Glomerular endothelial cell (primary cell): ENCODE measurements at places on chromosomes 13 and 19. TPM values are rescaled to one million over a fixed set of nuclear protein-coding genes. Genes with fewer than 3 reads are reported as not detected.

GRCh38 chr13:73937441-73937840 is 196.8 kb downstream of the KLF12 start:
- DNase-seq = no peak

DNA sequence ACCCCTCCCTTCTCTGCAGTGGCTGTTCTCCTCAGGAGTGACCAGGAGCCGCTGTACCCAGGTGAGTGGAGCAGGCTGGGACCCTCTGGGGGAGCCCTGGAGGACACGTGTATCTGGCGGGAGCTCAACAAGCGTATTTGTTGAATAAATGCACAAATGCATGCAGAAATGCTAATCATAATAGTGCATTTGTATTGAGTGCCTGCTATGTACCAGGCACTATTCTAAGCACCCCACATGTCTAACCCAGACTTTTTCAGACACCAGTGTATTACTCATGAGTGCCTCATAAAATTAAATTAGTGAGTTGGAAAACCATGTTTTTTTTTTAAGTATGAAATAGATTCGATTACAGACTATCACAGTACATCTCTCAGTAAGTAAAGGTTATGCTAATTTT is 7.9 kb downstream of the HPN start:
- no peak for DNase-seq

GRCh38 chr13:44710576-44710975 is 134.4 kb upstream of the TSC22D1 start:
- DNase-seq = peak; percentile 77

DNA sequence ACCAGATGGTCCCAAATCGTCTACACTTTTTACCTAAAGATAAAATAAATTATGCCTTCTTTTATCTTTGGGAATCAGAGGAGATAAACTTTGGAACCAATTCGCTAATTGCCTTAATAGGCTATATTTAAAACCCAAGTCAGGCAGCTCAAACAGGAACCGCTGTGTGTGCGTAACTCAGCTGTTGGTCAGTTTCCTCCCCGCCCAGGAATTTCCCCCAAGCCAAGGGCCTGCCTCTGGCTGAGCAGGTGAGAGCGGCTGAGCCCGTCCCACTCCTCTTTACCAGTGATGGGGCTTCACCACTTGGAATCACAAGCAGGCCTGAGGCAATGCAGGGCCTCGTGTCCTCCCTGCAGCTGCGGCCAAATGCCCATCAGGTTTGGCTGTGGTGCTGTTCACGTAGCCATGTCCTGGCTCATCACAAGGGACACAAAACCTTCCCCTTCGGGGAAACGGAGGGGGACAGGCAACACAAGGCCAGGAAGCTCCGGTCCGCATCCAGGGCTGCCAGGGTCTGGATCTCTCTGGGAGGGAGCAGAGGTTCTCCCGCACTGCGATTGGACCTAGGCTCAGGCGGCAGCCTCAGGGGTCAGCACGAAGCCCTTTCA is 503 bp upstream of the SLC7A9 start:
- DNase-seq = no peak

DNA sequence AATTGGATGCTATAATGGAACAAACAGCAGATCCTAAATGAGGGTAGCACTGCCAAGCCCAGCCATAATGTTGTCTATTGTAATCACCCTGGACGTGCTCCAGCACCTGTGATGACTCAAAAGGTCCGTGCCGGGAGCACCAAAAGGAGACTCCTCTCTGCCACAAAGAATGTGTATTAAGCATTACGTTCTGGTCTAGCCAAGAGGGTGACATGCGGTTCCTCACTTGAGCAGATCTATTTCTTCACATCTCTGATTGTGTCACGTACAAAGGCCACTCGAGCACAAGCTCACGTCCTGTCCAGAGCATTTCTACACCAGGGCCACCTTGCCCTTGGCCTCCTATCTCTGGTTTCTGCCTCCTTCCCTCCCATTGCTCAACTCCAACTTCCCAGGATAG is 219.9 kb upstream of the IRS2 start:
- DNase-seq = no peak

GRCh38 chr19:10655457-10656312 is 1.5 kb downstream of the ILF3 start:
- DNase-seq = no peak

GRCh38 chr13:43285933-43286597 is 262.7 kb downstream of the DNAJC15 start:
- DNase-seq = no peak

DNA sequence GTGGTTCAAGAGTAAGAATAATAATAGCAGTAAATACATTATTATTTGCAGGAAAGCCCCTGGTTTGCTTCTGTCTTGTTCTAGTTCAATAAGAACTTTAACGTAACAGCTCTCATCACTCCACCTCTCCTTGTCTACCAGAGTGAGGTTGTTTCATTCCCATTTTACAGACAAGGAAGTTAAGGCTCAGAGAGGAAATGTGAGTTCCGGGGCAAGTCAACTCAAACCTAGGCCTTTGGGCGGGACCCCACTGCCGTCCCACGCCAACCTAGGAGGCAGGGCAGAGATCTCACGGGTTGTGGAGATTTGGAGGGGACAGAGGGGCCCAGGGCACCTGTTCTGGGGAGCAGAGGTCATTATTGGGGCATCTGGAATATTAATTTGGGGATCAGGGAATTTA is 1.5 kb downstream of the MAP4K1 start:
- no peak for DNase-seq

DNA sequence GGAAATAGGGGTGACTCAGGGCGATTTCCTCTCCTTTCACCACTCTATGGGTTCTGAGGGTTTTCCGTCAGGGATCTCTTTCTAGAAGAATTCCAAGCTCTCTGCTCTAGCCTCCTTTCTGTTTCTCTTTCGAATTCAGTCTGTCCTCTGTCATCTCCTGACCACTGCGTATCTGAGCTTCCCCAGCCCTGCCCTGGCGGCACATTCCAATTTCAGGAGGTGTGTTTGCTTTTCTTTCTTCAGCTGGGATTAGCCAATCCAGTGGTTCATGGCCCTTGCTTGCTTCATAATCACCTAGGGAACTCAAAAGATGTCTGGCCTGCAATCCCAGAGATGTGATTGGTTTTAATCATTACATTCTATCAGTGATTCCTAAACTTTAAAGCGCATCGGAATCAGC is 9.4 kb downstream of the IFNL2 start:
- DNase-seq = no peak

DNA sequence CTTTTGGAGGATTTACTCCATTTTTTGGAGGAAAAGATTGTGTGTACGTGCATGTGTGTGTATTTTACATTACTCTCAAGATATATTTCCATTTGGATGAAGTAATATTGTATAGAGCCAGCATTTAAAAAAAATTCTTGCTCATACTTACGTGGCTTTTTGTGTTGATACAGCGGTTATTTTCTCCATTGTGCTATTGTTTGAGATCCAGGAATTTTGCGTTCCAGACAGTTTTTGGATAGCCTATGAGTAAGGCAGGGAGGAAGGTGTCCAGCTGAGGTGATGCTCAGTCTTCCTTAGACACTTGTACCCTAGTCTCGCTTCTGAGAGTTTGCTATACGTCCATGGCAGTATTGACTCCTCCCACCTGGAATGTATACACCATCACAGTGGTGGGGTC is 92.2 kb upstream of the ARHGEF7 start:
- no peak for DNase-seq

- no peak for DNase-seq
Observed at GRCh38 chr19:6235031-6235951, 44.5 kb downstream of the MLLT1 start.

- DNase-seq = no peak
Observed at GRCh38 chr19:6817179-6817578, 44.7 kb downstream of the VAV1 start.

DNA sequence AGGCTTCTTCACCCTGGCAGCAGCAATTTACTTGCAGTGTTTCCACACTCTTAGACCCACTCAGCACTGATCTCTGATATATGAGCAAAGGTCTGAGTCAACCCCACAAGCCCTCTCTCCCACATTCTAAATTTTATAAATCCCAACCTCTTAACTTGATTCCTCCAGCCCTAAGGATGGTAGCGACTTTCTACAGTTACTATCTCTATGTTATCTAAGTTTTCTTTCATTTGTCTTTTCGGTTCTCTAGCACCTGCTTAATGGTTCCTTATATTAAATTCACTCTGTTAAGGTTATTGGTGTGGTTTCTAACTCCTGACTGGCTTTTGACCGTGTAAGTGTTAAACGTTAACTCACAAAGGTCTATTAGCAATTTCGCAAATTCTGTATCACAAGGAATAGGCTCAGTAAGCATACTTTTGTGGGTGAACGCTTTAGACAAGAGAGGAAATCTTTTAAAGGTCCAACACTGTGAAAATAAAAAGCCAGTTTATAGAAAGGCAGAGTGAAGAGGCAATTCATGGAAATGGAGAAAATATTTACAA is 99.3 kb downstream of the DLEU7 start:
- no peak for DNase-seq

DNA sequence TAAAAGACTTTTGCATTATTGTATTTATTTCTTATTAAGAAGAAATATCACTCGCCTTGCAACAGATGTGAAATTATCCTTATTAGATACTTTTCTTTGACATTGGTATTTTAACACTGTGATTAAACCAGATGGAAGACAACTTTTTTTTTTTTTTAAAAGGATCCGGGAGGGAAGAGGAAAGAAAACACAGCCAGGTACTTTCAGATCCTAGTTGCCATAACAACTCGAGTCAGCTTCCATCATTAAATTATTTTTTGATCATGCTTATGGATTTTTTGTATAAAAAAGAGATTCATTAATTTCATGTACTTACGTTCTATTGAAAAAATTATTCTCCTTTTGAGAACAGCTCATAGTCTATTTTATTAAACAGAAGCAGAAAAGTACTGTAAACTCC is 515.7 kb downstream of the TBC1D4 start:
- no peak for DNase-seq

DNA sequence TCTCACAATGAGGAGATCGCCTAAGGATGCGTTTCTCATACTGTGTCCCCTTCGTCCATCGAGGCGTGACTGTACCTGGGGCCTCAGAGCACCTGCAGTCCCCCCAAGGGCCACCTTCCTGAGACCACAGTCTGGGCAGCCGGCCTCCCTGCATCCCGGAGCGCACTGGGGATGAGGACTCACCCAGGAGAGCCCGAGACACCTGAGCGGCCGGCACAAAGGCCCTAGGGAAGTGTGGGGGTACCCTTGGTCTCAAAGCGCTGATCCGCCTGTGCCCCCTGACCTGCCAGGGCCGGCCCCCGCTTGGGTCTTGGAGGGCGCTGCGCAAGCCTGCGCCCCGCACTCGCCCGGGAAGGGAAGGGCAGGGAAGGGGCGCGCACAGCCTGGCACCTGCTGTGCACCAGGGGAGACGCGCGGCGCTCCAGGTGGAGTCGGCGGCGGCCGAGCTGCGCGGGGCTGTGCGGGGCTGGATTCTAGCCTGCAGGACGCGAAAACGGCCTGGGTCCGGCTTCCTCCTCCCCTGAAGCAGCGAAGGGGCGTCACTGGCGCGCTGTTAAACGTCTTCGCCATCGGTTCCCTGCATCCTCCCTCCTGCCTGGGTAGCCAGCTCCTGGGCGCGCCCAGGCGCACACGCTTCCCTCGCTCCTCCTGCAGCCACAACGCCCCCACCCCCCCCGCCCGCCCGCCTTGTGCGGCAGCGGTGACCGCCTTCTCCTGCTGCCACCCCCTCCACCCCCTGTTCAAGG is 13.6 kb upstream of the USP29 start:
- no peak for DNase-seq

DNA sequence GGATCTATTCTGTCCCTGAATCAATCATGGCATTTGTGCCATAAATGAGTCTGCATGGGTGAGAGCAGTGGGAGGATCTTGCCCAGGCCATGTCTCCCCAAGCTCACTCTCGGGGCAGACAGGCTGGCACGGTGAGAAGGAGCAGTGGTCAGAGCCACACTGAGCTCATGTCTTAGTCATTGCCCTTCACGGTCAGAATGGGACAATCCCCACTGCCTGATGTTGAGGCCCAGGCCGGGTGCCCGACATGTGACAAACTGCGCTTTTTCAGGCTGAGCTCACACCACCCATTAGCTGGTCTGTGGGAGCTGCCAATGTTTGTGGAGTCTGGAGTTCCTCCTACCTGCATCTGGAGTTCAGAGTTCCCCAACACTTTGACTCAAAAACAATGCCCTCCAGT is 481.9 kb downstream of the COG6 start:
- DNase-seq = no peak

DNA sequence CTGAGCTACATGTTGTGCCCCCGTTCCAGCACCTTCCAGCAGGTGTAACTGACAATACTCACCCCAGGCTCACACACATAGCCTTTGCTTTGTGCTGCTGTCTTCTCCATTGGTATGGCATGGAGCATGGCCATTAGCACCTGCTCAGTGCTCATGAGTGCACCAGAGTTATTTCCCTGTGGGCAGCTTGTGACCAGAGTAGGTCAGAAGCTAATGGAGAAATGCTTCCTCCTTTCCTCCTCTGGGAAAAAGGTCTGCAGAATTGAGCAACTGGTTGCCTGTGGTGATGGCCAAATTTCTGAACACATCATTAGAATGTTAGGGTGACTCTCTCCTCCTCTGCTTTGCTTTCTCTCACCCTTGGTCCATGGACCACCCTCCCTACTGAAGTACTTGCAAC is 344.5 kb upstream of the TMTC4 start:
- no peak for DNase-seq

DNA sequence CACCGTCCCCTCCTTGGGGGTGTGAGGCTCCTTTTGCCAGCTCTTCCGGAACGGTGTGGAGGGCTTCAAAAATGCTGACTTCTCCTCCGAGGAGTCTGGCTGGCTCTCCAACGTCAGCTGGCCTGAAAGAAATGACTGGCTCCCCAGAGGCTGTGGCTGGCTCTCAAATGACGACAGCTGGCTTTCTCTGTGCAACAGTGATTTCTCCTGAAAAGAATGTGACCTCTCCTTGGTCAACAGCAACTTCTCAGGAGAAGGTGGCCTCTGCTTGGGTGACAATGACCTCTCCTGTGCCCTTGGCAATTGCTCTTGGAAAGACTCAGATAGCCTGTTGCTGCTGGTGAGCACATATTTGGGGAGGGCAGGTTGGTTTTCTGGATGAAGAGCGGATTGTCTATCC is 29.2 kb downstream of the ONECUT3 start:
- DNase-seq = no peak

DNA sequence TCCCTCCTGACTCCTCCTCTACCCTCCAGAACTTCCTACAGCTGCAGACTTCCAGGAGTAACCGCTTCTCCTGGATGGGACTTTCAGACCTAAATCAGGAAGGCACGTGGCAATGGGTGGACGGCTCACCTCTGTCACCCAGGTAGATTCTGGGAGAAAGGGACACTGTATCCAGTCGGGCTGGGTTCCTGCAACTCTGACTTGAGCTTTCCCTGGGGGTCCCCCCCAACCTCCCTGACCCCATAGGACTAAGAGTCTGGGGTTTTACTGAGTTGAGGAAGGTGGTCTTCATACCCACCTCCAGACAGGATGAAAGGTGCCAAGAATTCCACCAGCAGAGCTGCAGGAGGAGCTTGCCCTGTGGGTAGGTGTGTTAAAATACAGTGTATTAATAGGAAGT is 4.4 kb downstream of the CLEC4M start:
- no peak for DNase-seq

- no peak for DNase-seq
Observed at GRCh38 chr13:74889321-74889720, 592.6 kb downstream of the TBC1D4 start.

DPF1 gene
- total RNA-seq = 1.0 and 1.5 TPM in 2 replicates

AP1M2 gene
- 1.4 and 3.0 TPM in 2 replicates for total RNA-seq

TMPRSS9 gene
- not detected in 2 replicates for total RNA-seq

MYO1F gene
- total RNA-seq = 0.15 and 0.23 TPM in 2 replicates

KANK3 gene
- 120 and 190 TPM in 2 replicates for total RNA-seq

ZSCAN5C gene
- not detected in 2 replicates for total RNA-seq

TSKS gene
- total RNA-seq = not detected in 2 replicates

ZNF442 gene
- 0.48 and 1.1 TPM in 2 replicates for total RNA-seq

RNF225 gene
- 0.68 TPM in 1 of 2 replicates, not detected in the other for total RNA-seq

CPB2 gene
- not detected in 2 replicates for total RNA-seq

ZNF492 gene
- 0.19 and 0.64 TPM in 2 replicates for total RNA-seq

GRIK5 gene
- total RNA-seq = 0.23 TPM in 1 of 2 replicates, not detected in the other

SWSAP1 gene
- total RNA-seq = 1.1 and 4.1 TPM in 2 replicates

FTL gene
- 2,985 and 5,472 TPM in 2 replicates for total RNA-seq
